ENCODE measurements at places on chromosomes 1 and 21.

DNA sequence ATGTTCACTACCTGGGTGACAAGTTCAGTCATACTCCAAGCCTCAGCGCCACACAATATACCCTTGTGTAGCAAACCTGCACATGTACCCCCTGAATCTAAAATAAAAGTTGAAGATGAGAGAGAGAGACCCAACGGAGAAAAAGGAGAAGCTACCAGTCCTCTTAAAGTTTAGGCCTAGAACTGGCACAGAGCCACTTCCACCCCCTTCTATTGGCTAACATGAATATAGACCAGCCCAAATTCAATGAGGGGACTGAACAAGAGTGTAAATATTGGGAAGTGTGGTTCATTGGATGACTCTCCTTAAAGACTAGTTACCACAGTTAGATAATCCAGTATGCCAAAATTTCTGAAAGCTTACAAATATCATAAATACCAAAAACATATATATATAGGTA lies 139.9 kb upstream of the ATP1B1 start:
- DNase-seq, result no peak

- no peak for DNase-seq
Measured at GRCh38 chr21:40733024-40733397, 113.9 kb downstream of the DSCAM start.

DNA sequence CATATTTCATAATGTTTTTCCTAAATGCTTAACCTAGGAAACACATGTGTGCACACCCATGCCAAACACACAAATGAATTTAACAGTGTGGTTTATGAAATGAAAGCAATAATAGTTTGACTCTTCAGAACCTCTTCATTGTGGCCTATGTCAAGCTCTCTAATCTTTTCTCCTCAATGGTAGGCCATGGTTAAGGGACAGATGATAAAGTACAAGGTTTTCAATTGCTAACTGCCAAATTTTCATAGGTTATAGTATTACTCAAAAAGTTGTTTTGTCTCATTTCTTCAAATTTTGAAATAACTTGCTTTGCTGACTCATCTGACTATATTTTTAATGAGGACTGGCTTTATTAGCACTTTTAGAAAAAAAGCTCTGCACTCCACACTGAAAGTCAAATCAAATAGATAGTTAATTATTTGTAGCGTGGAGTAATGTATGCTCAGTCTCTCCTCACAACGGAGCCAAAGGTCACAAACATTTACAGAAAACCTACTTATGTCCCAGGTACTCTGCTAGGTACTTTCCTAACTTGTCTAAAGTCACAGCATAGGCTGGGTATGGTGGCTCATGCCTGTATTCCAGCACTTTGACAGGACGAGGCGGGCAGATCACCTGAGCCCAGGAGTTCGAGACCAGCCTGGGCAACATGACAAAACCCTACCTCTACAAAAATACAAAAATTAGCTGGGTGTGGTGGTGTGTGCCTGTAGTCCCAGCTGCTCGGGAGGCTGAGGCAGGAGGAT lies 3.0 kb upstream of the ADCY10 start:
- no peak for DNase-seq

DNA sequence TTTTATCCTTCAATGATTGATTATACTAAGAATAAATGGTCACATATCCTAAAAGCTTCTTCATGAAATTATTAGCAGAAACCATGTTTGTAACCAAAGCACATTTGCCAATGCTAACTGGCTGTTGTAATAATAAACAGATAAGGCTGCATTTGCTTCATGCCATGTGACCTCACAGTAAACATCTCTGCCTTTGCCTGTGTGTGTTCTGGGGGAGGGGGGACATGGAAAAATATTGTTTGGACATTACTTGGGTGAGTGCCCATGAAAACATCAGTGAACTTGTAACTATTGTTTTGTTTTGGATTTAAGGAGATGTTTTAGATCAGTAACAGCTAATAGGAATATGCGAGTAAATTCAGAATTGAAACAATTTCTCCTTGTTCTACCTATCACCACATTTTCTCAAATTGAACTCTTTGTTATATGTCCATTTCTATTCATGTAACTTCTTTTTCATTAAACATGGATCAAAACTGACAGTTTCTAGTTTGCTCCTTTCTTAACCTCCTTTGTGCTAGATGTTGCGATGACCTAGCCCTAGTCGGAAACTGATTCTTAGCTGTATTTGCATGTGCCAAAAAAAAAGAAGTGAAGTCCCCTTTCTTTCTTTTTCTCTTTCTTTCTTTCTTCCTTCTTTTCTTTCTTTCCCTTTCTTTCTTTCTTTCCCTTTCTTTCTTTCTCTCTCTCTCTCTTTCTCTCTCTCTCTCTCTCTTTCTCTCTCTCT lies 45.1 kb downstream of the MAP3K7CL start:
- no peak for DNase-seq

- no peak for DNase-seq
Measured at GRCh38 chr1:215276582-215276981, 194.0 kb downstream of the KCNK2 start.

- no peak for DNase-seq
Measured at GRCh38 chr21:31708541-31708940, 23.4 kb downstream of the SCAF4 start.

DNA sequence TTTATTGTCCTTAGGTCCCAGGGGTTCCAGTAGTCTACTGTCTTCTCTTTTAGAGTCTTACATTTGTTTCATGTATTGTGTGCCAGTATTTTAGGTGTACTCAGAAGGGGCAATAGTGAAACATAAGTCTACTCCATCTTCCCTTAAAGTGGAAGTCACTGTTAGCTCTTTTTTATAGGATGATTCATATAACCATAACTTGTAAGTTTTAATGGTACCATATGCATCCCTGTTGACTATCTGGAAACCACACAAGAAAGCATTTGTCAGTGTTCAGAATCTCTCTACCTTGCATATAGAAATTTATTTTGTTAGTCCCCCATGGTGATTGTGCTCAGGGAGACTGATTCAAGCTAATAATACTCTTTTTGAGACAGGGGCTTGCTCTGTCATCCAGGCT lies 149.9 kb downstream of the HS2ST1 start:
- DNase-seq, result no peak

GRCh38 chr1:153679337-153680119 lies 1.0 kb downstream of the NPR1 start:
- no peak for DNase-seq

DNA sequence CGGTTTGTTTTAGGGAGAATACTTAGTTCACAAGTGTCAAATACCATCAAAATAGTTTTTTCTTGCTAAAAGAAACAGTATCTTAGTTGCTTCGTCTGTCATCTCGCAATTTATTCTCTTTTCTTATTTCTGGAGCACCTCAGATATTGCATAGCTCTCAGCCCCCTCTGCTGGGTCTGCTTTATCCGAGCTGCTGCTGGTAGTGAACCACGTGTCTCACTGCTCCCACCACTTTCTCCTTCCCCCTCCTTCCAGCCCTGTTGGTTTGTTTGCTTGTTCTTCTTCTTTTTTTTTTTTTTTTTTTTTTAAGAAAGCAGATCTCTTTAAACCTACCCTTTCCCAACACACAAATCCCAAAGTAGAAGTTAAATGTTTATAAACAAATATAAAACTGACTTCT lies 170.8 kb downstream of the EDEM3 start:
- no peak for DNase-seq

- peak; percentile 48 for DNase-seq
Measured at GRCh38 chr21:37711836-37712568, 204.3 kb downstream of the KCNJ6 start.

GRCh38 chr1:22807340-22807739 lies 96.7 kb downstream of the EPHB2 start:
- DNase-seq, result no peak
